ENCODE measurements at places on chromosomes 13 and 19.

- peak; percentile 34 for DNase-seq
Measured at GRCh38 chr13:21901811-21902708, 231.2 kb downstream of the FGF9 start.

DNA sequence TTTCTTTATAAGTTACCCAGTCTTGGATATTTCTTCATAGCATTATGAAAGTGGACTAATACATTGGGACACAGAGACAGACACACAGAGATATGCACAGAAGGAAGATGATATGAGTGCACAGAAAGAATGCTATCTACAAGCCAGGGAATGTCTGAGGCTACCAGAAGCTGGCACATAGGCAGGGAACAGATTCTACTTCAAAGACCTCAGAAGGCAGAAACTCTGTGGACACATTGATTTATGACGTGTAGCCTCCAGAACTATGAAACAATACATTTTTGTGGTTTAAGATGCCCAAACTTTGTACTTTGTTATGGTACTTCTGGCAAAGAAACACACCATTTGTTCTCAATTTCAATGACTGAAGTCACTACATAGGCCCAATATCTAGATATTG is 556.7 kb downstream of the PCDH9 start:
- no peak for DNase-seq

GRCh38 chr13:90641884-90642283 is 705.6 kb upstream of the MIR17HG start:
- no peak for DNase-seq

- peak; percentile 78 for DNase-seq
Measured at GRCh38 chr19:51777570-51778462, 16.8 kb downstream of the FPR2 start.
